ENCODE measurements at places on chromosomes 5 and 9.

DNA sequence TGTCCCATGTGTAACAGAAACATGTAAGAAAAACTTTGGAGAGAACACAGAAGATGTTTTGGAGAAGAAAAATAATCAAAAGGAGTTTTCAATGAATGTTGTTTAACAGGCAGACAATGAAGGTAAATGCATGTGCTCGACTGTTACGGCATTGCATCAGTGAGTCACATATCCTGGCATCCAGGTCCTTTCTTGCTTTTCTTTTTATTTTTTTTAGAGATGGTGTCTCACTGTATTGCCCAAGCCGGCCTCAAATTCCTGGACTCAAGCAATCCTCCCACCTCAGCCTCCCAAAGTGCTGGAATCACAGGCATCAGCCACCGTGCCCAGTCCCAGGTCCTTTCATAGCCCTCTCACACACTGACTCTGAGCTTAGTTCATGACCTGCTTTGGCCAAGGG is 181.8 kb downstream of the DTWD2 start:
- DNase-seq: no peak

GRCh38 chr9:78932849-78933627 is 636.1 kb downstream of the PSAT1 start:
- no peak for DNase-seq

- DNase-seq: no peak
Observed at GRCh38 chr9:37625036-37625757, 25.6 kb upstream of the FRMPD1 start.

DNA sequence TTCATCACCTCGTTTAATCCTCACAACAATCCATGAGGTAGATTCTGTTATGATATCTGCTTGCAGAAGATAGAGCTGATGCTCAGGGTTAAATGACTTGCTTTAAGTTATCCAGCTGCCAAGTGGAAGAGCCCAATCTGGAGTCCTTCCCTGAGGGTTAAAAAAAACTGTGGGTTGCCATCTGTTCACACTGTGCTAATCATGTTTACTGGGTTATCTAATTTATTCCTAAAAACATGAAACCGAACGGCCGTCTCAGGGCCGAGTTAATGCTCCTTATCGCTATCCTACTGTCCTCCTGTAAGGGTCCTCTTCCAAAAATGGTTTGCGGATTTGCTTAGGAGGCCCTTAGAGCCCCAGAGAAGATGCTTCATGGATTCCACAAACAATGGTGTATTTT is 153.3 kb downstream of the YIPF5 start:
- DNase-seq: no peak

DNA sequence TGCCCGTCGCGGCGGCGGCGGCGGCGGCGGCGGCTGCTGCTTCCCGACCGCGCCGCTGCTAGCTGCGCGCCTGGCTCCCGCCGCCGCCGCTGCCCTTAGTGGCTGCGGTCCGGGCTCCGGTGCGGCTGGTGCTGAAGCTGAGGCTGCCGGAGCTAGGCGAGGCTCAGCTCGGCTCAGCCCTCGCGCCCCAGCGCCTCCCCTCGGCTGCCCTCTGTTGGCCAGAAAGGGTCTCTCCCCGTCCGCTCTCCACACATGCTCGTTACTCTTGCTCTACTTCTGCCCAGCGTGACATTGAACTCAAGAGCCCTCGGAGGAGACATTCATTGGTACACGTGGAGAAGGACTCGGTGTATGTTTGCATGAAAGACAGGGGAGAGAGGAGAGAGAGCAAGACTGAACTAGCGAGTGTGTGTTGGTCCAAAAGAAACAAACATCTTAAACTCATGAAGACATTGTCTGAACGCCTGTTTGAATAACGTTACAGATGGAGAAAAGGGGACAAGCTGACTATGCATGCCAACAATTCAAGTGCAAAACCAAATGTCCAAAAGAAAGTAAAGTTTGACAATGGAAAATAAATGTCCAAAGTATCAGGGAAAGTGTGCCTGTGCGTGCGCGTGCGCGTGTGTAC is at the start of gene HCN1:
Gene HCN1, minus strand, starts transcription at position 175 of the 631 bp plus-strand sequence.
- DNase-seq: peak; percentile 47

- no peak for DNase-seq
Observed at GRCh38 chr9:126989847-126990842, 75.6 kb downstream of the RALGPS1 start.

GRCh38 chr5:150454492-150455229 is 5.1 kb upstream of the RPS14 start:
- no peak for DNase-seq

DNA sequence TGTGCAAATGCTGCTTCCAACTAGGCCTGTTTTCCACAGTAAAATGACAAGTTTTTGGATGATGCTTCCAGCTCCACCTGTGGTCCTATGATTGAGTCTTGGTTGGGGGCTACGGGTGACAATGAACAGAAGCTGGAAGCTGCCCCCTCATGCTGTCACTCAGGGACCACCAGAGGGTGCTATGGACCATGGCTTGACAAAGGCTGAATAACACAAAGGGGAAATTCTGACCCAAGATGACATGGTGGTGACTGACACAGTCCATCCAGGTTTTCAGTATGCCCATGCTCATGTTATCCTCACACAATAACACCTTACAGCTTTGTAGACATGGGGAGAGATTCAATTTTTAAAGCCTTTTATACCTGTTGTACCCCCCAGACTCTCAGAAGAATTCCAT is 23.9 kb upstream of the SAP30L start:
- peak; percentile 29 for DNase-seq

- no peak for DNase-seq
Observed at GRCh38 chr5:32462618-32463017, 18.1 kb upstream of the ZFR start.

DNA sequence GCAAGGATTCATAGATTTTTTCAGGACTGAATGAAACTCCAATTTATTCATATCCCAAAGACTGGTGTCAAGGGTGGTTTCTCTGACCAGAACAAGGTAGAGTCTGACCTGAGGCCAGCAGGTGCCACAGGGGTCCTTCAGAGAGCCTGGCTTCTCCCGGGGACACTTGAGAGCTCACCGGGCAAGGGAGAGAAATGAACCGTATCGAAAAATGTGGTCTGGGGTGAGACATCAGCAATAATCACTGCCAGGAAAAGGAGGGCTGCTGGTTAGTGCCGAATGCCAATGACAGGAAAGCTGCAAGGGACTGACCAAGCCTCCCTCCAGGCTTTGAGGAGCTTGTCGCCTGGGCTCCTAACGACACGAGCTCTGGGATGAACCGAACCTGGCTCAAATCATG is 142.7 kb downstream of the TTLL11 start:
- no peak for DNase-seq

DNA sequence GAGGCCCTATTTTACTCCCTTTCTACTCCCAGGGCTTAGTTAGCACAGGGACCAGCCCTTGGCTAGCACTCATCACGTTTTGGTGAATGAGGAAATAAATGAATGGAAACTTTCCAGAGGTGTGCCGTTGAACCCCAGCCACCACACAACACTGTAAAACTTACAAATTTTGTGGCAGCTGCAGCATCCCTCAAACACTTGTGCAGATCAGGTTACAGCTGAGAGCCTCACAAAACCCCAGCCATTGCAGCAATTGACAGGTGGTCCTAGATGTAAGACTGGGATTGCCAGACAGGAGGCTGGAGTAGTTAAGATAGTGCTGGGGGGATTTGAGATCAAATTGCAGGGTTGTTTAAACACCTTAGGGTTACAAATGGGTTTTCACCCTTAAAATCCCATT is 482.2 kb upstream of the KIF2A start:
- no peak for DNase-seq

GRCh38 chr9:76223749-76224340 is 170.4 kb downstream of the RFK start:
- no peak for DNase-seq

DNA sequence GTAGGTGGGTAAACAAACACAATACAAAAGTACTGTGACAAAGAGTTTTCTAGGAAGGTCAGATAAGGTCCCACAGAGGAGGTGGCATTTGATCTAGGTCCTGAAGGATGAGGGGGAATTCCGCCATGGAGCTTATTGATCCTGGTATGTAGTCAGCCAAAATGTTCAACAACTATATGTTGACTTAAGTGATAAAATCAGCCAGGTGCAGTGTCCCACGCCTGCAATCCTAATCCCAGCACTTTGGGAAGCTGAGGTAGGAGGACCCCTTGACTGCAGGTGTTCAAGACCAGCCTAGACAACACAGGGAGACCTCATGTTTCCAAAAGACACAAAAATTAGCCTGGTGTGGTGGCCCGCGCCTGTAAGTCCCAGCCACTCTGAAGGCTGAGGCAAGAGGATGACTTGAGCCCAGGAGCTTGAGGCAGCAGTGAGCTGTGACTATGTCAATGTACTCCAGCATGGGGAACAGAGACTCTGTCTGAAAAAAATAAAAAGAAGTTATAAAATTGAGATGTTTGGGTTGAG is 46.4 kb upstream of the PLIN2 start:
- DNase-seq: no peak

GRCh38 chr5:82352146-82352791 is 74.1 kb upstream of the RPS23 start:
- peak; percentile 8 for DNase-seq

DNA sequence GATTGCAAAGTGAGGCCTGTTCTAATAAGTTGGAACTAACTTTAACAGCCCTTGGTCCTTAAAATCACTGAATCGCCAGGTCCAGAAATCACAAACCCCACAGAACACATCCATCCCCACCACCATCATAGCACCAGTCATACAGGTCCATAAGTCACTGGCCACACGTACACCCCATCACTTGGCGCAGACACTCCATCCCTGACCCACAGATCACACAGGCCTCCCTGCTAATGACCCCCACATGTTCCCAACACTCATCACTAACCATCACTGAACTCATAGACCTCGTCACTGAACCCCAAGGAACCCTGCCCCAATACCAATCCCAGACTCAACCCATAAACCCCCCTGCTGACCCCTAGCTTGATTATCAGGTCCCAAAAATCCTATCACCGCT is 41.2 kb upstream of the ZNF300 start:
- DNase-seq: no peak

DNA sequence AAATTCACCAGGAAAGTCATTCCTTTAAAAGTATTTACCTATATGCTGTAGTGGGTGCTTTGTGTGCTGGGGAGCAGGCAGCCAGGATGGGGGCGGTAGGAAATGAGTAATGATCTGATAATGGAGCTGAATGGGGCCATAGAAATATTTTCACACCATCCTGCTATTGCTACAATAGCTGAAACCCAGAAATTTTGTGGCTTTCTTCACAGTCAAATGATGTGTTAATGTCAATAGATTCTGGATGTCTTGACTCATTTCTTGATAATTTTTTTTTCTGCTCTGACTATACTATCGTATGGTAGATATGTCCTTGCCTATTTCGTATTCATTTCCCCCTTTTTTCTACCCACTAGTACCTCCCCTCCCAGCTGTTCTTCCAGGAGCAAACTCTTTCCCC is 59.5 kb downstream of the RORB start:
- DNase-seq: no peak
